ENCODE measurements at places on chromosomes 5 and 9.

DNA sequence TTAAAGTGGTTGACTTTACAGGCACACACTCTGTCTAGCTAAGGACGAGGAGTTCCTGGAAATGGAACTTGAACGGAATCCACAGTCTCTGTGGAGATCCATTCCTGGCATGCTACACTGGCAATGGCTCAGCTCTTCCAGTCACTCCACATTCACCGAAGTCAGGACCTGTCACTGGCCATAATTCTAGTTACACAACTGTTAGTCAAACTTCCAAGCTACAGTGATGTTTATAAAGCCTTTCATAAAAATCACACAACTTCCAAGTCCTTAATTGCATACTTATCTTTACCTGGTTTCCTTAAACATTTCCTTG, 15.7 kb downstream of the CDC14B start:
- no peak for DNase-seq

- DNase-seq = no peak
Observed at GRCh38 chr5:79938468-79938867, 52.6 kb downstream of the MTX3 start.

DNA sequence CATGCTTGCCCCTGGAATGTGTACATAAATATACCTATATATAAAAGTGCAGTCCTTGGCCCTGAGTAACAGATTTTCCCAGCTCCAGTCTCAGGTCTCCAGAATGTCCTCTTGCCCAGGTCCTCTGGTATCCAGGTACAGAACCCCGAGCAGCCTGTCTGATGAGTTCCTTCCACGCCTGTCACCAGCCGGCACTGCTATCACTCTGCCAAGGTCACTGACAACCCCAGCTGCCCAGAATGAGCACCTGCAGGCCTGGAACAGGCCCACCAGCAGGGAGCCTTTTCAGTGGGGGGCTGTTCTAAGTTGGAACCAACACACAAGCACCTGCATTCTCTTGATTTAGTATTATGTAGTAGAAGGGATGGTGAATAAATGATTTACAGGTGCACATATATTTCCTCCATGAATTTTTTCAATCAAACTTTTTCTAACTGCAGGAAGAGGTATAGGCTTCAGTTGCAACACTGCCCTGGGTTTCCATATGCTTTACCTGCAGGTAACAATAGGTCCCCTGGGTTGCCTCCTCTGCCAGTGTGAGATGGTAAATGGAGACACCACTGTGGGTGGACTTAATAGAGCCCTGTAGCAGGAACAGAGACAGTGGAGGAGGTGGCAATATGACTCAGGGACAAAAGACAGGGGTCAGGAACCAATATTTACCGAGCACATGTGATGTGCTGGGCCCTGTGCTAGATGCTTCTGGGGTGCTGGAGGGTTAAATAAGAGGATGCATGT, 291.9 kb downstream of the SPOCK1 start:
- DNase-seq = no peak

- DNase-seq = no peak
Observed at GRCh38 chr9:120914953-120915352, 11.6 kb downstream of the TRAF1 start.

DNA sequence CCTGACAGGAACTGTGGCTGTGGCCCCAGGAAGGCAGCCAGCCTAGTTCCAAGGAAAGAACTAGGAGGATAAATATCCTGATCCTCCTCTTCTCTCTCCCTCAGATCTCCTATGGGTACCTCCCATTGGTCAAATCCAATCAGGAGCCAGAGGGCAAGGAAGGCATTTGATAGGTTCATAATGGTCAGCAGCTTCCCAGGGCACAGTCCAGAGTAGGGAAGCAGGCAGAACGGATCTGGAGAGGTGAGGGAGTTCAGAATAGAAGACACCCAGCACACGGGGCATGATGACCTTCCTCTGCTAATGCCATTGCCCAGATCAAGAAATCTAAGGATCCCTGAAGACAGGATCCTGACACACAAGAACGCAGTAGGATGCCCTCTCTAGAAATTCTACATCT, 8.6 kb downstream of the ABLIM3 start:
- peak; percentile 24 for DNase-seq

DNA sequence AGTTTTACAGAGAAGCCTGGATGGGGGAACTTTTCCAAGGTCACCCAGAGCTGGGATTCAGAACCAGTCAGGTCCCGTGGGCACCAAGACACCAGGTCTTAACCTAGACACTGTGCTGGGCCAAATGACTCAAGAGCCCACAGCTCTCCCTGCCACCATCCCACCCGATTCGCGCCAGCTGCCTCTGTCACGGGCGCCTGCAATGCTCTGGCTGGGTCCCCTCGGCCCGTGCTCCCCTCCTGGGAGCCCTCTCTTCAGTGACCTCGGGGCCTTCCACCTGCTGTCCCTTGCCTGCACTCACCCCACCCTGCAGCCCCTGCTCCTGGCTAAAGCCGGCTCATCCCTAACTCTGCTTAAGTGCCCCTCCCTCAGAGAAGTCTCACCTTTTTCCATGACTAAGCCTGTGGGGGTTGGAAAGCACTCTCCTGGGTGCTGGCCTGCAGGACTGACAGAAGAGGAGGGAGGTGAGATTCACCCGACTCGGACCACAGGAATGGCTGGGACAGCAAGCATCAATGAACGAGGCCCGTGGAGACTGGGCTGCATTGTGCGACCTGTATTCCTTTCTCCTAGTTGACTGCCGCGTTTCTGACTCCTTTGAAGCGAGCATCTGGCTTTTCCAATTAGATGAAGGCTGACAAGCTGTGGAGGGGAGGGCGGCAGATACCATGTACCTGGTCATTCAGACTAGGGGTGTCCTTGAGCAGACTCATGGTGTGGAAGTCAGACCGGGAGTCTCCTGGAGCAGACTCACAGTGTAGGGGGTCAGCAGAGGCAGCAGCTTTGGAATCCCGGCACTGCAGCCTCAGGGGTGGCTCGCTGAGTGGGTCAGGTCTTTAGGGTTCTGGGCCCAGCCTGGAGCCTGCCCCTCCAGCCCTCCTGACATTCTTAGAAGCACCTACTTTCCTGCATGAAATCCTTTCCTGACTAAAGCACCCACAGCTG, 5.8 kb upstream of the IL4 start:
- no peak for DNase-seq

DNA sequence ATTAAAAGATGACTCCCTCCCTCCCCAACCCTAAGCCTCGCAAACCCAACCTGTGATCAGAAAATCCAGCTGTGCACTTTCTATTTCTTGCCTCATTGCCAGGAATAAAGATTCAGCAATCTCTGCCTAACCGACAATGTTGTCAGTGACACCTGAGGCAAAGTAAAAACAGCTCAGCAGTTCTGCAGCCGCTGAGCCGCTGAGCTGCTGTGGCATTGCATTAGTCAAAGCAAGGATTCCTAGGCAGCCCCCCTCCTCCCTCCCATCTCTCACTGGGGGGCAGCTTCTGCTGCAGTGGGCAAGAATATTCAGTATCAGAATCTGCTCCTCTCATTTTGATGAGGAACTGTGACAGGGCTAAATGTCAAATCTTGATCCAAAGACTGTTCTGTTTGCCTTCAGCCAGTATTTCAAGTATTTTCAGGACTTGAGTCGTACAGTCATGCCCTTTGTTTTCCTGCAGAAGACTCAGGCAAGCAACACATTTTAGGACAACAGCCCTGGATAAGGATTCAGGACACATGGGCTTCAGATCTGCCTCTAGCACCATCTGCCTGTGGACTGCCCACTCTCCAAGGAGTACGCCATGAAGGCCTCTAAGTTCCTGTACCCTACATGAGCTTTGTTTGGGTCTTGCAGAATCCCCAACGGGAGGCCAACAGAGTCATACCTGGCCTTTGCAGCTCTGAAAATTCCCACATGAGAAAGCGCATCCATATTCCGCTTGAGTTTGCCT, 41.1 kb upstream of the DAP start:
- DNase-seq = no peak

GRCh38 chr5:14406554-14406849, 175.1 kb upstream of the OTULINL start:
- DNase-seq = no peak

DNA sequence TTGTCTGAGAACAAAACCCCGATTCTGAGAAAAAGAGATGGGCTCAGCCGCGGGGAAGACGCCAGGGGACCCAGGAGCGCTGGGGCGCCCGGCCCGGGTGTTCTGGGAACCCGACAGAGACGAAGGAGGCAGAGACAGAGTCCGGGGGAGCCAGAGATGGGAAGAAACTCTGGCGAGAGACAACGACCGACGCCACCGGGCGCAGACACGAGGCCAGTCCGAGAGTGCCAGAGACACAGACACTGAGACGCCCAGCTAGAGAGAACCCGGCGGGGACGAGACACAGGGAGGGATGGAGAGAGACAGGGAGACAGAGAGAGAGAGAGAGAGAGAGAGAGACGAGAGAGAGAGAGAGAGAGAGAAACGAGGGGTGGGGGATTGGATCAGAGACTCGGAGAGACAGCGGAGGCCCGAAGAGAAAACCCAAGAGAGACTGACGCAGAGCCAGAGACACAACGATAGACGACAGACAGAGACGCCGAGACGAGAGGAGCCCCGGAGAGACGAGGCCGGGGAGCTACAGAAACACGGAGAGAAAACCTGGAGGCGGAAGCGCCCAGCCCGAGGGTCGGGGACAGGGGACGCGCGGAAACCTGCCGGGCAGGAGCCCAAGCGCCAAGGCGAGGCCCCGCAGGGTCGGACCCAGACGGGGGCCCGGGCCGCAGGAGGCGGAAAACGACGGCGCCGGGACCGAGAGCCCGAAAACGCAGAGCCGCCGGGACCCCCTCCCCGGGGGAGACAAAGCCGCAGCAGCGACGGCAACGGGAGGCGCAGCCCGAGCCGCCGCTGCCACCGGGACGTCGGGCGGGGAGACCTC, 3.3 kb downstream of the NR5A1 start:
- DNase-seq = no peak

DNA sequence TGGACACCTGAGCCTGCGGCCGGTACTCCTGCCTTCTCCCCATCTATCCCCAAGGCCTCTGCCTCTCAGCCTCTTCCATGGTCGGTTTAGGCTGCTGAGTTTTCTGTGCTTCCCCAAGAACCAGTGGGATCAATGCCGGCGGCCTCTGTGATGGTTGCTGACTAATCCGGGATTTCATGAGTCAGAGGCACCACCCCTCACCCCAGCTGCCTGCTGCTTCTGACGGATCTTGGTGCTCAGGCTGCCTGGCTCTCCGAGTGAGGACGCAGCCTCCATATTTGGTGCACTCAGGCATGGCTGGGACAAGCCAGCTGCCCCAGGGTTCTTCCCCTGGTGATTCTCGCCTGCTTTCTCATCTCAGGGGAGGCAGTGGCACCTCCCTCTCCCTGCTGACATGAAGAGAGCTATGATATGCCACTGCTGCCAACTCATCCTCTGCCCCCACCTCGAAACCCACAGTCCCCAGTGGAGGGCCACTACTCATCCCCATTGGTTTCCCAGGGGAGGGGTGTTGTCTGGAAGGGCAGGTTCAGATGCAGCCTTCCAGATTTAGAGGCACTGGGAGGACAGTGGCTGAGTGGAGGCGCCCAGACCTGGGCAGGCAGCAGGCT, 3.3 kb upstream of the MAN1B1 start:
- DNase-seq = no peak

GRCh38 chr5:34533582-34534522, 122.3 kb upstream of the RAI14 start:
- no peak for DNase-seq

DNA sequence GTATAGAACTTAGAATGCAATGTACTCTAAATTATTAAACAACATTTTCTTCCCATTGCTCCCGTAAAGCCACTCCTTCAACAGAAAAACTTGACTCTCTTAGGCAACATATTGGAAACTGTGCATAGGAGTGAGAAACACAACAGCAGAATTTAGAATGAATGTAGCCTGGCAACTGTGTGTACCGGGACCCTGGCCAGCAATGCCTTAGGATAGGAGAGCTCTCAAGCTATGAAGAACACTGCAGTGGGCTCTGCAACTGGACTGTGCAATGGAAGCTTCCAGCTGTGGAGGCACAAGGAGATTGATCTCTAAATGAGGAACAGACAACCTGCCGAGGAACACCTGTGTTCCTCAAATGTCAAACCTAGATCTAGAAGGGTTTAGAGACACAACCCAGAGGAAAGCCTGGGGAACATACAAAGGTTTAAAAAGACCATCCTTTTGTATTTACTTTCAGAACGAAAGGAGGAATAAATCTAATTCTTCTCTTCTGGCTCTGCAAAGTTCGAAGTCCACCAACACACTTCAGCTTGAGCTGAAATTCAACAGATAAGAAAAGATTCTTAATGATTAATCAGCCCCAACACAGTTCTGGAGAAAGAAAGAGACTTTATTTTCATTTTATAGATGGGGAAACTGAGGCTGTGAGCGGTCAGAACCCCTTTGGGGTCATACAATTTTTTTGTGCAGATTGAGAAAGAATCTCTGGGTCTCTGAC, 51.5 kb upstream of the ARL15 start:
- no peak for DNase-seq

- no peak for DNase-seq
Observed at GRCh38 chr9:130054325-130054786, 650 bp downstream of the GPR107 start.

DNA sequence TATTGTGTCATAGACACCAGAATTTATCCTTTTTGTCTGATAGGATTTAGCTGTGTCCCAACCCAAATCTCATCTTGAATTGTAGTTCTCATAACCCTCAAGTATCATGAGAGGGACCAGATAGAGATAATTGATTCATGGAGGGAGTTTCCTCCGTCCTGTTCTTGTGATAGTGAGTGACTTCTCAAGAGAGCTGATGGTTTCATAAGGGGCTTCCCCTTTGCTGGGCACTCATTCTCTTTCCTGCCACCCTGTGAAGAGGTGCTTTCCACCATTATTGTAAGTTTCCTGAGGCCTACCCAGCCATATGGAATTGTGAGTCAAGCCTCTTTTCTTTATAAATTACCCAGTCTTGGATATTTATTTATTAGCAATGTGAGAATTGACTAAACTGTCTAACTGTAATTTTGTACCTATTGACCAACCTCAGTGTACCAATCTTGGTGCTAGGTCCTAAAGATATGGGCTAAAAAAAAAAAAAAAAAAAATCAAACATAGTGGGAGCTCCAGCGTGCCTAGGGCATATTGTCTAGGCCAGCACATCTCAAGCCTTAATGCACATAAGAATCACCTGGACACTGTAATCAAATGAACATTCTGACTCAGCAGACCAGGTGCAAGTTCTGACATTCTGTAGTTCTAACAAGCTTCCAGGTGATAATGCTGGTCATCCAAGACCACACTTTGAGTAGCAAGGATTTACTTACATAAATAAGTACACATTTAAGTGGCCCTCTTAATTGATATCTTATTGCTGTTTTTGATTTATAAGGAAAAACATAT, 30.5 kb downstream of the ST8SIA4 start:
- DNase-seq = no peak

- DNase-seq = no peak
Observed at GRCh38 chr5:91245871-91246270, 137.2 kb downstream of the ARRDC3 start.

DNA sequence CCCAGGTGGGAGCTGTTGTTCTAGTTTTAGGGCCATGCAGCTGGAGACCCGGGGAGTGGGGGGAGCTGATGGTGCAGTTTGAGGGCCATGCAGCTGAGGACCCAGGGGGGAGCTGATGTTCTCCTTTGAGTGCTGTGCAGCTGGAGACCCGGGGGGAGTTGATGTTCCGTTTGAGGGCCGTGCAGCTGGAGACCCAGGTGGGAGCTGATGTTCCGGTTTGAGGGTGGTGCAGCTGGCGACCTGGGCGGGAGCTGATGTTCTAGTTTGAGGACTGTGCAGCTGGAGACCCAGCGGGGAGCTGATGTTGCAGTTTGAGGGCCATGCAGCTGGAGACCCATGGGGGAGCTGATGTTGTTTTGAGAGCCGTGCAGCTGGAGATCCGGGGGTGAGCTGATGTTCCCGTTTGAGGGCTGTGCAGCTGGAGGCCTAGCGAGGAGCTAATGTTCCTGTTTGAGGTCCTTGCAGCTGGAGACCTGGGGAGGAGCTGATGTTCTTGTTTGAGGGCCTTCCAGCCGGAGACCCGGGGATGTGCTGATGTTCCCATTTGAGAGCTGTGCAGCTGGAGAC, 14.6 kb downstream of the PDCD6 start:
- no peak for DNase-seq

All from cortex of kidney (tissue), 1 donor.